ENCODE measurements at places on chromosomes 4 and X.

DNA sequence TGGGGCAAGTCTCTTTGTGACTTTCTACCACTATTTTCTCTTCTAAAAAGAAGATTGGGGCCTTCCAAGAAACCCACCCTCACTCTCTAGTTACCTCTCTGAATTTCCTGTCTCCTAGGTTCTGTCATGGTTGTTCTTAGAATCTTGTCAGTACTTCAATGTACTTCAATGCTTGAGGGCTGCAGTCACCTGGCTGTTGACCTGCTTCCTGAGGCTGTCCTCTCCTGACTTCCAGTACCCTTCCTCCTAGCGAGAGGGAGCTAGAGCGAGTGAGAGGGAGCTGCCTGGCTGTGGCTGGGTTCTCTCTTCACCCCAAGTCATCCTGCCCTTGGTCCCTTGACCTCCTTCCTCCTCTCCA is 17.7 kb downstream of the CD99L2 start:
- no peak for DNase-seq

DNA sequence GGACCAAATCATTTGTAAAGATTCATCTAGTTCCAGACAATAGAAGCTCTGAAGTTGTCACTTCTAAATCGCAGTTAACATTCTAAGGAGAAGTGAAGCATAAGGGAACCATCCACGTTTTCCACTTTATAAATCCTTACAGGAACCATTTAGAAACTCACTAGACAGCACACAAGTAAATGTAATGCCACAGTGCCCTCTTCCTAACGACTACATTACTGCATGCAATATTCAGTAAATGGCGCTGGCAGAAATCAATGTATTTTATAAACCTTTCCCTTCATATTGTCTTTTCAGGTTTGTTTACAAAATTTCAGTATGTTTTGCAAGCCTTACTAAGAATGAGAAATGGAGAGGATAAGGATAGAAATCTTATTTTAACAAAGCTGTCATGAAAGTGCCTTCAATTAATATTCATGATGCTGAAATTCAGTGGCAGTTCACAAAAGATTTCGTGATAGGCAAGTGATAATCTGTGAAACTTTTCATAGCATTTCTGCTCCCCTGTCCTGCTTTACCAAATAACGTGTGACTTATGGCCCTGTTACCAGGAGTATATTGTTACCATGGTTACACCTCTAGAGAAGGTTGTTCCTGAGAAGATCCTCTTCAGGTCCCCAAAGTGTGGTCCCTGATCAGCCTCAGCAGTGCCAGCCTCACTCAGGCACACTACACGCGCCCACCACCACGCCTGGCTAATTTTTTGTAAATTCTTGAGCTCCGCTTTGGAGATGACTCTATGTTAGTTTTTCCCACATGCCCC is 54.2 kb downstream of the TMA16 start:
- peak; percentile 43 for DNase-seq

- no peak for DNase-seq
Observed at GRCh38 chr4:15658136-15658770, 3.1 kb upstream of the FBXL5 start.

DNA sequence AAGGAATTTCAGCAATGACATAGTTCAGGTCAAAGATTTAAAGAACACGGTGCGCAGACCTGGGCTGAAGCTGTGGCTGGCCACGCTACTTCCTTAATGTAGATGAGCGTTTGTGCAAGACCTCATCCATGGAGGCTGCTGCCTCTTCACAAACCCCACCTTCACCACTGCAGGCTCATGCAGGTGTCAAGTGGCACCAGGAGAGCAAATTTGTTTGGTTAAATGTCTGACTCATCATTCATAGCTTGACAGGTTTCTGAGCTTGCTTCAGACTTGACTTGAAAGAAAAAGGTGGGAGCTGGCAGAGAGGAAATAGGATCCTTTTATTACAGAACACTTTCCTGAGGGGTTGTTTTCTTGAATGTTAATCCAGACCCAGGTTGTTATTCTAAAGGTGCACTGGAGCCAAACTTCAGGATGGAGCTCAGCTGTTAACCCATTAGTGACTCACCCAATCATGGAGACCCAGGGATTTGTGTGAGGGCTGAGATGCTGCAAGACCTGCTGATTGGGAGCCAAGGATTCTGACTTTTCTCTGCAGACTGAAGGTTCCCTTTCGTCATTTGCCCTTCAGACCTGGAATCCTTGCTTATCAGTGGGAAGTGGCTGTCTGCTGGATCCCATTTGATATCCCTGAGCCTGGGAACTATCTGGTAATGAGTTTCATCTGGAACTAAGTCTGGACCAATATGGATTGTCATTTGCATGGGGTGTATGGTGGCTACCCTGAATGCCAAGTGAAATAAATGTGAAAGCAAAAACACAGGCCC is 315.3 kb downstream of the PTTG2 start:
- no peak for DNase-seq

DNA sequence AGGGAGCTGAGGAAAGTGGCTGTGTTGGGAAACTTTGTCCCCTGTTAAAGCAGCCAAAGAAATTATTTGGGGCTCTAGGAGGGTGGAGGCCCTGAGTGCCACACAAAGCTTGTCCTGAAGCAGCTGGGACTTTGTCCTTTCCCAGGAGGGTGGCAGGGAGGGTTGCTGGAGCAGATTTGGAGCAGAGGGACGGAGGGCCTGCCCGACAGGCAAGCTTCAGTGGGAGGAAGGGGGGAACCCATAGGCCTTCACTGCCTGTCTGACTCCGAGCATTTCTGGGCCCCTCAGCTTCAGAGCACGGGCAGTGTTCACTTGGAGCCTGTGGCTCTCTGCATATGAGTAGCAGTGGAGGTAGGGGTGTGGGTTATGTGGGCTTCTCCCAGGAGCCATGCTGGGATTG is 7.2 kb upstream of the CNGA2 start:
- no peak for DNase-seq

- no peak for DNase-seq
Observed at GRCh38 chr4:4574792-4575191, 32.9 kb upstream of the STX18 start.

DNA sequence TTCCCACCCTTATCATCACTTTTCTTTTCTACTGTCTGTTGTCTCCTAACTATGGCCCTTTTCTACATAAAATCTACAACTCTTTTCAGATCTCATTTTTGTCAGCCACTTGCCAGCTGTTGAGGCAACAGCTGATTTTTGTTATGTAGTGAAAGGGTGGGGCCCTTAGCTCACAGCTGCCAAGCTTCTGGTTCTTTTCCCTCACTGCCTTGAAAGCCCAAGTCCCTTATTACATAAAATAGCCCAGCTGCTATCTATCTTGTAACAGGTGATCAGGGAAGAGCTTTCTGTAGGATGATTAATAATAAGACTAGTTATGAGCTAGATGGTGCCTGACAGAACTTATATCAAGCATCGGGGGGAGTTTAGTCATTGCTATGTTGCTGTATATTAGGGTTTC is 45.9 kb downstream of the ADGRL3 start:
- no peak for DNase-seq

- DNase-seq: no peak
Observed at GRCh38 chr4:23737571-23737970, 152.3 kb downstream of the PPARGC1A start.

- DNase-seq: no peak
Observed at GRCh38 chr4:81652069-81652478, 180.4 kb upstream of the RASGEF1B start.

DNA sequence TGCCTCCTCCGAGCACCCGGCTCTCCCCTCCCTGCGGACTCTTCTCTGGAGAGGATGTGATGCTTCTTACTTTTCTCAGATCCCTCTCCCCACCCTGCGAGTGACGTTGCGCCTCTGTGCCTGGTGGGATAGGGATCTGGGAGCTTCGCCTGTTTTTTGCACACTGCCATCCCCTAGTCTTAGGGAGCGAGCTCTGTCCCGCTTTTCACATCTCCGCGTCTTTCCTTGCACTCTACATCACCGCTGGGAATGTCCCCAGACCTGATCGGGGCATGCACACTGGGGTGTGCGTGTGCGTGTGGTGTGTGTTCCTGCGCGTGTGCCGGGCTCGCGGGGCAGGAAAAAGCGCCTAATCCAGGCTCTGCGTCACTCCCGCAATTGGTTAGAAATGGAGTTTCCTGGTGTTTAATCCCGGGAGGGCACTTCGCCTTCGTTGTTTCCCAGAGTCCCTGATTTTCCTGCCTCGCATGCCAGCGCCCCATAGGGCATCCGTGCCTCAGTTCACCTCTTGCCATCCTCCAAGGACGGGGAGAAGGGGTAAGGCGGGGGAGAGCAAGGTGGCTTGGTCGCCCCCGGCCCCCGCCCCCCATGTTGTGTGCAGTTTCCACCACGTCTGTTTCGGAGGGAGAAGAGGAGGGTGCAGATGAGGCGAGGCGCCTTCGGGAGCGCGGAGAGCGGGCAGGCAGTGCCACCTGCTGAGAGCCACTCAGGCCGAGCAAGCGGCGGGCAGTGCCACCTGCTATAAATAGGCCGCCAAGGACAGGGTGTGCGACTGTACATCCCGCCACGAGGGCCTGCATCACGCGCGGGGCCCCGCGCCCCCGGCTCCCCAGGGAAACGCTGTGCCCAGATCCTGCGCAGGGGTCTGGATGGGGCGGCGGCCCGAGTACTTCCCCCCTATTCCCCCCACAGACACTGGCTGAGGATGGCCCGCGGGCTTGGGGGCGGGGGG is 759 bp upstream of the TBC1D1 start:
- DNase-seq: peak; percentile 35

GRCh38 chr4:26028793-26029567 is 115.0 kb downstream of the SMIM20 start:
- DNase-seq: peak; percentile 56

GRCh38 chr4:116736756-116737155 is 348.6 kb downstream of the TRAM1L1 start:
- peak; percentile 32 for DNase-seq

DNA sequence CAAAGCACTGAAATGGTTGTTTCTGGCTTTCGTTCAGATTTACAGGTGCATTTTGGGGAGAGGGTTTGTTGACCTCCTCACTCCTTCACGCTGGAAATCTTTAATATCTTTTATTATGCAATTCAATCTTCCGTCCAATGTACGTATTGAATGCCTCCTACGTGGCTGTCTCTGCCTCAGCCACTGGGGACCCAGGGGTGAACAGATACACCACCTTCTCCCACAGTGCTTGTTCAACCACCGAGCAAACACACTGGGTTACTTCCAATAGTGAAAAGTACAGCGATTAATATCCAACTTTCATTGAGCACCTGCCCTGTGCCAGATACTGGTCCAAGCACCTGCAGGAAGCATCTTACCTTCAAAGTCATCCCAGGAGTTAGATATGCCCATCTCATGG is 52.1 kb downstream of the NYX start:
- DNase-seq: no peak

GRCh38 chr4:93788712-93789111 is 39.8 kb upstream of the ATOH1 start:
- no peak for DNase-seq

- DNase-seq: peak; percentile 66
Observed at GRCh38 chr4:16001484-16001858, 38.5 kb upstream of the FGFBP2 start.

DNA sequence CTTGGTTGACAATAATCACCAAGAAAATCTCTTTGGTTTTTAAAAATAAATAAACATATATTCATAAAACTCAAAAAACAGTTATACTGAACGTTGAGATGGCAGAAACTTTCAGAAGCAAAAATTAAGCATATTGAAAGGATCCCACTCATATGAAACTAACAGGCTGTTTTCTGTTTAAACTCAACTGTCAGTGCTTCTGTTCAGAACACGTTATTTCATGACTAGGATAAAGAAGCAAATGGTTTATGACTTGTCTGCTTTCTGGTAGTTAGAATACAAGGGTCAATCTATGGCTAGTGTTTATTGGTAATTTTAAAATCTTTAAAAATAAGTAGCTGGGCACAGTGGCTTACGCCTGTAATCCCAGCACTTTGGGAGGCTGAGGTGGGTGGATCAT is 4.1 kb downstream of the GPR82 start:
- DNase-seq: no peak

Measured in NCI-H524 (cell line).